ENCODE measurements at places on chromosomes 16 and 17. TPM values are rescaled to one million over a fixed set of nuclear protein-coding genes. Genes with fewer than 3 reads are reported as not detected.

- DNase-seq, result peak; percentile 87
Observed at GRCh38 chr16:728131-728889, 1.4 kb downstream of the HAGHL start.

DNA sequence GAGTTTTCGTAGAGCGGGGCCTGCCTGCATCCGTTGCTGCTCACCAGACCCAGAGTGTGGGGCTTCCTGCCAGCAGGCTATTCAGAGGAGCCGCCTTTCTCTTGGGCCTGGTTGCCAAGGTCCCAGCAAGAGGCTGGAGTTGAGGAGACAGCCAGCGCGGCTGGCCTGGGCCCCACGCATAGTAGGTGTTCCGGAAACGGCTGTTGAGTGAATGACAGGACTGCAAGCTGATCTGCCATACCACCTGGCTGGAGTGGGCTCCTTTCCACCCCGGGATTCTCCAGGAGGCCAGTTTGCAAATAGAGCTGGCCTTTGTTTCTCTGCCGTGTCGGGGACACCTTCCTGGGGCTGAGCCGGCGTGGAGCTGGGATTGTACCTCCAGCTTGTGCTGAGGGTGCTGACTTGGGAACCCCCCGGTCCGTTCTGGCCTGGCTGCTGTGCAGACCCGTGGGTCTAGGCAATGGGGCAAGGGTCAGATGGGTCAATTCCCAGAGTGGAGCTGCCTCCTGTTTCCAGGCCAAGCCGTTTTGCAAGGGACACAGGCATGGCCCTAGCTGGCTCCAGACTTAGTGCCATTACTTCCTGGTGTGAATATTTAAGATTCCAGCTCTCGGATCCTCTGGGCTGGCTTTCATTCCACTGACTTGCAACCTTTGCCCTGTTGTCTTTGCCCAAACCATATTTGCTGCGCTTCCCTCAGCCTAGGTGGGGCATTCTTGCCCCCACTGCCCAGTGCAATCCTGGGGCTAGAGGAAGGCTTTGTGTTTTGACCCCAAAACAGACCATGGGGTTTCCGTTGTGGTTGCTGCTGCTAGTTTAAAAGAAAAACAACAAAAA, 68.8 kb downstream of the CMIP start:
- no peak for DNase-seq

- DNase-seq, result no peak
Observed at GRCh38 chr16:47377154-47377553, 83.7 kb downstream of the ITFG1 start.

DNA sequence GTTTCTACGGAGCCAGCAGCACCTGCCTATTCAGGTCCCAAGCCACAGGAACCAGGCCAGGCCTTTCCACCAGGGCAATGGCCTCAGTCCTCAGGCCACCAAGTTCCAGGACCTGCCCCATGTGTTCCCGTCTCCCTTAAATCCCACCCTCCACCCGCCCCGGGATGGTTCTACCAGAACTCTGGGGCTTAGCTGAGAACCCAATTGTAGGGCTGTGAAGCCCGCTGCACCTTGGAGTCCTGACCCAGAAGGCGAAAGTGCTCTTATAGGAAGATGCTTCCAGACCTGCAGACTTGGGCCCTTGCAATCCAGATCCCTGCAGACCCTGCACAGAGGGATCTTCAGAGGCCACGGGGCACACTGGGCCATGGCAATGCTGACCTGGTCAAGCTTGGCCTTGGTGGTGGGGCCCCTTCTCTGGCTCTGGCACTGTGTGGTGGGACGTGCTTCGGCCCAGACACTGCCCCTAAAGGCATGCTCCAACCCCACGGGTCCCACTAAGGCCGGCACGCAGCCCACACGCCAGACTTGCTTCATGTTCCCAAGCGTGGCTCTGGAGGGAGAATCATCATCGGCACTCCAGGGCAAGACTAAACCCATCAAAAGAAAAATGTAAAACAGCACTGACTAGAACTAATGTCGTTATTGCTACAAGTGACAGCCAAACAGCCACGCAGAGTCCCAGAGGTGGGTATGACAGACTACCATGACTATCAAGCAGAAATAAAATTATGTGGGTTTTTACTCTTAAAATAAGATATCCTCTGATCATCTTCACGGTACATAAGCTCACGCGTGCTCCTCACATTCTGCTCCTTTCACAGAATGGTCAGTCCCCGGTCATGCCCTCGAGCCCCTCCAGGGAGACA, 41.3 kb upstream of the ATP2A3 start:
- no peak for DNase-seq

- no peak for DNase-seq
Observed at GRCh38 chr16:75660321-75660720, 12.7 kb downstream of the TERF2IP start.

Gene ATP6V0A1
- 110 TPM for total RNA-seq

DNA sequence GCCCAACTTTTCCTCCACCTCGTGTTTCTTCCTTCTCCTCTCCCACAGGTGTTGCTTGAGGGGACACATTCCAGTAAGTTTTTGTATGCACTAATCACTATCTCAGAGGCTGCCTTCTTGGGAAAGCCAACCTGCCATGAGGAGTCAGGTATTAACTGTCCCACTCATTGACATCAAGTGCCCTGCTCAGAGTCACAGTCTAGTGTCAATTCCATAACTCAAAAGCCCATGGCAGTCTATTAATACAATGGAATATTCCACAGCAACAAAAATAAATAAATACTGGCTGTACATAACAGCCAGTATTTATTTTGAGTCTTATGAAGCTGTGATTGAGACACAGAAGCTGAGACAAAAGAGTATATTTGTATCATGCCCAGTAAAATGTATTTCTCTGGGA, 26.1 kb upstream of the KIF2B start:
- DNase-seq, result no peak

Gene CMTM2
- 0.25 TPM for total RNA-seq

DNA sequence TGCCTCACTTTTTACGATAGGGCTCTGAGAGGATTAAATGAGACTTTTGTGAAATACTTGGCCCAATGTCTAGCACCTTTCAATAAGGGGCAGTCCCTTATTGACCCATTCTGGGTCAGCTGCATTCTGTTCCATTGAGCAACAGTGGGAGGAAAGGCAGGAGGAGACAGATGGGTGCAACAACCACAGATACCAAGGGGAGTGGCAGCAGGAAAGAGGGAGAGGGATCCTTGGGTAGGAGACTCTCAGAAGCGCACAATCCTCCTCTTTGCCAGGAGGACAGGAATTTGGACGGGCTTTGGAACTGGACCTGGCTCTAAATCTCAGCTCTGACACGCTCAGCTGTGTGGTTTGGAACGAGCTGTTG, 3.5 kb downstream of the PIPOX start:
- no peak for DNase-seq

DNA sequence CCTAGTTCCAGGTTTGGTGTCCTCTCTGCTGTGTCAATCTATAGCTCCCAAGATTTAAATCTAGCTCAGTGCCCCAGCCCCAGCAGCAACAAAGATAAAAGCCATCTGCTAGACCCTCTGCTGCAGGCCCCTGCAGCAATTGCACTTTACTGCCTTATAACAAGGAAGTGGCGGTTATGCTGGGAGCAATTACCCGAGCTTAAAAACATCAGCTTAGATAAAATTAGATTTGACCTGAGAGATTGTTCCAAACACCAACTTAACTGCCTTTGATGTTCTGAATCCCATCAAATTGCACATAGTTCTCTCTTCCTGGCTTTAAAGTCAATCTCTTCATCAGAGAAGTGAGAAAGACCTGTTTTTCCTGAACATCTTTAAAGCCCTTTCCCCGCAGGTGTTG, 62.4 kb upstream of the SHISA6 start:
- no peak for DNase-seq

DNA sequence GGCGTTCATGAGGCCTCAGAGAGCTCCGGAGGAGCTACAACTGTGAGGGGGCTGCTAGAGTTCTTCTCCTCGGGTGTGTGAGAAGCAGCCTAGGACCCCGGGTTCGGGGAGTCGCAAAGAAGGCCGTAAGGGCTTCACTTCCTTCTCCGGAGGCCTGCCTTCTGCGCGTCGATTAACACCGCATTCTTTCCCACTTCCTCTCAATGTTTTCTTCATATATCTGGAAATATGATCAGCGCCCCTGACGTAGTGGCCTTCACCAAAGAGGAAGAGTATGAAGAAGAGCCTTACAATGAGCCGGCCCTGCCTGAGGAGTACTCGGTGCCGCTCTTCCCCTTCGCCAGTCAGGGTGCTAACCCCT, 449 bp downstream of the SMCR8 start:
- no peak for DNase-seq

- DNase-seq, result no peak
Observed at GRCh38 chr17:16444258-16444886, 29.0 kb downstream of the TRPV2 start.

DNA sequence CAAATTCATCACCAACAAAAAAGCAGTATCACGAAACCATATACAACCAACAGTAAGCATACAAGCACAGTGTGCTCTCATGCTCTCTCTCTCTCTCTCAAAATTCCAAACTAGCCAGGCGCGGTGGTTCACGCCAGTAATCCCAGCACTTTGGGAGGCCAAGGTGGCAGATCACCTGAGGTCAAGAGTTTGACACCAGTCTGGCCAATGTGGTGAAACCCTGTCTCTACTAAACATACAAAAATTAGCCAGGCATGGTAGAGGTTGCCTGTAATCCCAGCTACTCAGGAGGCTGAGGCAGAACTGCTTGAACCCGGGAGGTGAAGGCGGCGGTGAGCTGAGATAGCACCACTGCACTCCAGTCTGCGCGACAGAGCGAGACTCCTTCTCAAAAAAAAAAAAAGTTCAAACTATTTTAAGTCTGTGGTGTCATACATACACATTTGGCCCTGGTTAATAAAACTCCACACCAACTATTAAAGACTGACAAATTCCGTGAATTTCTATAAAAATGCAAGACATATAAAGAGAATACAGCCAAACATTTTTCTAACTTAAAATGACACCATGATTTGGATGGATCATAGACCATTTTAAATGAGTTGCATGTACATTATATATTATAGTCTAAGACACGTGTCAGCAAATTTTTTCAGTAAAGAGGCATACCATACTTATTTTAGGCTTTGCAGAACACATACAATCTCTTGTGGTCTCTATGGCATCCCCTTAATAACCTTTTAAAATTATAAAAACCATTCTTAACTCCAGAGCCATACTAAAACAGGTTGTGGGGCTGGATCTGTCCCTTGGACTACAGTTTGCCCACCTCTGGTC, 30.9 kb downstream of the GLG1 start:
- no peak for DNase-seq

DNA sequence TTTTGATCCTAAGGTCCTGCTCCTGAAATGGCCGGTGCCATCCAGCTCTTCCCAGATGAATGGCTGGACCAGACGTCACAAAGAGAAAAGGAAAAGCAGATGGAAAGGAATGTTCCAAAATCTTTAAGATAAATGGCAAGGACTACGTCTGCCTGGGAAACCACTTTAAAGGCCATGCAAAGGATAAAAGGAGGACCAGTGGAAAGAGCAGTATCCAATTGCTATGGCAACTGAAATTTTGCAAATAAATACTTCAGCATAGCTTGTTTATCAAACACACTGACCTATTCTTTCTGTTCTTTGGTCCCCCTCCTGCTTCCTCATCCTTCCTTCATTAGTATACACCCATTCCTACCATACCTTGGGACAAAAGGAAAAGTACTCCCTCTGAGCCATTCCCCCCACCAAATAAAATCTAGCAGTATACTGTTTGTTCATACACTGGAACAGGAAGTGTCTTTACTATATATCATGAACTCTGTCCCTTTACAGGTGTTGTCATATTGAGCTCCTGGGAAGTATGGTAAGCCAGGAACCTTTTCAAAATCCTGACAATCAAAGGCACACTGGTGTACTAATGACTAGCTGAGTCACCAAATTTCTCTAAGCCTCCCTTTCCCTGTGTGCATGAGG, 37.2 kb upstream of the NUFIP2 start:
- no peak for DNase-seq

Gene NEUROD2
- not detected for total RNA-seq

Gene CIITA
- total RNA-seq, result 50.5 TPM

Gene MAF
- total RNA-seq, result 70.1 TPM

DNA sequence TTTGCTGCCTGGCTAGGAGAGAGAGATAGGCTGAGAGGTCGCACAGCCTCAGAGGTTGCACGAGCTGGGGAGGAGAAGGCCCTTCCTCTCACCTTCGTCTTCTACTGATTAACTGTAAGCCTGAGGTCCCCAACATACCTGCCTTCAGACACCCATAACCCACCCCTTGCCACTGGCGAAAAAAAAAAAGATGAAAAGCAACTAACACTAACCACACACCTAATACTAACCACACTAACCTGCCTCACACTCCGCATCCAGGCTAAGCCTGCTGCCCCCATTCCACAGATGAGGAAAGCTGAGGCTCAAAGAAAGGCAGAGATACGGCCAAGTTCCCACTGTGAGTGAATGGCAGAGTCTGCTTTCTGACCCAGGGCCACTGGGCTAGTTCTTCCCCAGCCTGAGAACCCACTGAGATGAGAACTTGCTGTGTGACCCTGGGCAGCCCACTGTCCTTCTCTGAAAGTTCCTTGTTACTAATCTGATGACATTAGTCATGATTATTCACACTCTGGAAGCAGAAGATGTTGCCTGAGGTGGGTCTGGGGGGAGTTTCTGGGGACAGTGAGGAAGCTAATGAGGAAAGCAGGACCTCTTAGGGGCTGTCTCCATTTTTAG, 4.6 kb downstream of the IL21R start:
- DNase-seq, result no peak

DNA sequence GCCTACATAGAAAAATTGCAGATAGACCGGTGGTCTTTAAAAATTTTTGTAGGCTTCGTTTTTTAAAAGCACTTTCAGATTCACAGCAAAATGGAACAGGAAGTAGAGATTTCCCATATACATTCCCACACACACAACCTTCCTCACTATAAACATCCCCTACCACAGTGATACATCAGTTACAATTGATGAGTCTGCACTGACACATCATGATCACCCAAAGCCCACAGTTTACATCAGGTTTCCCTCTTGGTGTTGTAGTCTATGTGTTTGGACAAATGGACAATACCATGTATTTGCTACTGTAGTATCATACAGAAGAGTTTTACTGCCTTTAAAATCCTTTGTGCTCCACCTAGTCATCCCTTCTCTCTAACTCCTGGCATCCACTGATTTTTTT, 113.9 kb upstream of the ADAMTS18 start:
- DNase-seq, result no peak

GRCh38 chr17:4152471-4152870, 9.5 kb downstream of the CYB5D2 start:
- DNase-seq, result no peak

Gene SLC43A2
- total RNA-seq, result 48.9 TPM

DNA sequence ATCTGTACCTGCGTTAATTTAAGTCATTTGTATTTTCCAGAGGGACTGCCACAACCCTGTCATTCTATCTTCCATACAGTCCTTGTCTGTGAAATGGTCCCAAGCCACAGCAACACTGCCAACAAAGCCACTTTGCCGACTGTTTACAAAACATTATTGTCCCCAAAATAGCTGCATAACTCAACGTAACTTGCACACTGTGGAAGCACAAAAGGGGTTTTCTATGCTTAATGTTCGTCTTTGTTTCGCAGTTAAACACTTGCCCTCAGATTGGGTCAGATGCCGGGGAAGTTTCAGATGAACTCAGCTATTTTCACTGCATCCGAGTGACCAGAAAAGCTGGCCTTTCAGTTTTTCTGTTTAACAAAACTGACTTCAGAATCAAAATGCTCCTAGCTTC, 4.6 kb downstream of the SEC14L5 start:
- no peak for DNase-seq

GRCh38 chr16:12350945-12351344, 374.4 kb downstream of the SNX29 start:
- no peak for DNase-seq
